ENCODE measurements at places on chromosomes 3 and 15.

DNA sequence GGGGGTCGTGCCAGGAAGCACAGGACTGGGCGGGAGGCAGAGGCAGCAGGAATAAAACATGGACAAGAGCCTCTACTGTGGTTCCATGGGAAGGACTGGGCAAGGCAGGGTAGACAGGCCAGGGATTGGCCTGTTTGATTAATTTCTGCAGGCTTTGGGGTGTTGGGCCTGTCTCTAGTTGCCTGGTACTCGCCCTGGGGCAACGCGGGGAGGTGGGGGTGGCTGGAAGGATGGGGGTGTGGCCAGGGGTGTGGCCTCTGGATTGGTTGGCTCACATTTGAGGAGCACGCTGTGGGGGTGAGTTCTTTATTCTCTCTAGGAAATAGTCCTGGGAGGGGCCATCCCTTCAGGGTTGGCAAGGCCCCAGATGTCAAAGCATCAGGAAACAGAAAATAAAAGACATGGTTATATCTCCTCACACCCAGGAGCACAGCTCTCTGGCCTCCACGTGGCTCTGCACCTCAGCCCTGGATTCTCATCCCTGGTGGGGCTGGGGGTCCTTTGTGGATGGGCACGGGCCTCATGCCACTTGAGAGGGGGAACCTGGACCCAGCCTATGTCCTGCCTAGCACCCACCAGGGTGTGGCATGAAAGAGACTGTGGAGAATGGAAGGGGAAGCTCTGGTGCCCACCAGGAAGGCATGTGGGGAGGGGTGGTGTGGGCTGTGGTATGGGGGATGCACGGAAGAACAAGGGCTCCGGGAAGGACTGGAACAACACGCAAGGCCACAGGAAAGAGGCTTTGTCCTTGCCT is 223.0 kb upstream of the LYSMD4 start:
- no peak for DNase-seq

GRCh38 chr3:50616770-50617095 is 218 bp upstream of the MAPKAPK3 start:
- peak; percentile 94 for DNase-seq

DNA sequence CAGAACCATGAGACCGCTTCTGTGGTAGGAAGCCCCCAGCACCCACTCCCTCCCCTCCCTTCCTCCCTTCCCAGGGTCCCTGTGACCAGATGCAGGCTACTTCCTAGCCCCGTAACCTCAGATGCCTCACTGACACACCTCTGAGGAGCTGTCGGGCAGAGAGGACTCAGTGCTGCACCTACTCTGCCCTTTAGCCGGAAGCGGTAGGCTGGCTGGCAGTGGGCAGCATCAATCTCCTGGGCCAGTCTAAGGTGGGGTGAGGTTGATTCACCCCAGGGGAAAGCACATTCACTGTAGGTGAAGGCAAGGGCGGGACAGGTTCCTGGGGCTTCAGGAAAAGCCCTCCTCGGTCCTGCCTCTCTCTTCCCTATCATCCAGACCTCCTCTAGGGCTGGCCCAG is 19.1 kb downstream of the CSRNP1 start:
- no peak for DNase-seq

GRCh38 chr3:160545504-160545871 is 19.9 kb downstream of the KPNA4 start:
- DNase-seq: no peak

DNA sequence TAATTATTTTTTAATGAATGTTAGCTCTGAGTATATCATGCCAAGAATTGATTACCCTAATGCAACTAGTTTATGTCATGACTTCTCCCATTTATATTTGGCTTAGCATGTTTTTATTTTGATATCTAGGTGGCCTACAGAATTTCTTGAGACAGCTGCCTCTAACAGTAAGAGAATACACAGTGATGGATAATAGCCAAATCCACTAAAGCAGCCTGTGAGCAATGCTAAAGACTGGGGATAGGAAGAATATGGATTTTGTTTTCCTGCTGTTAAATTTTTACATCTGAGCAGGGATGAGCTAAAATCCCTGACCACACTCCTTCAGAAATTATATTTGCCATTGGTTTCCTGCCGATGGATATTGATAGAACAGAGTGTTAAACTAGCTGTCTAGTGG is 149.3 kb upstream of the TGFBR2 start:
- no peak for DNase-seq

- no peak for DNase-seq
These were observed 1.3 kb upstream of the CPEB1 start for GRCh38 chr15:82648257-82649103.

DNA sequence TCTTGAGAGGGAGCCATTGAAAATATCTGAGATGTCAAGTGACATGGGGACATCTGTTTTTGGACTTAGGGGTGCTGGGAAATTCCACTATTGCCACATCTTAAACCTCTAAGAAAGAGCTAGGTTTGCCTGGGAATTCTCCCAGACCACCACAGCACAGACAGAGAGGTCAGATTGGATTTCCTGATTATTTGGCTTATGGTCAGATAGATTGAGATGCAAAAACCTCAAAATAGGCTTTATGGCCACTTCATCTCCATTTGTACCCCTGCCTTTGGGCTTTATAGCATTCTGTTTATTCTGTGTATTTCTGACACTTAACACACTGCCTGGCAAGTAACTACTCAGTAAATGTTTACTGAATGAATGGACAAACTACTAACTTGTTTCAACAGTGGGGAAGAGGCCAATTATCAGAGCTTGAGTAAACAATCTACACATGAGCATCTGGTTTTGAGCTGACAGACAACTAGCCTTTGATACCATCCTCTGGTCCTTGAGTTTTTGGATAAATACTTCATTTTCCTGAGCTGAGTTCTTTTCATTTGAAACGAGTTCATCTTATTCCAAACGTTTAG is 81.8 kb downstream of the TP63 start:
- no peak for DNase-seq

GRCh38 chr3:184234224-184234623 is 4.8 kb downstream of the VWA5B2 start:
- DNase-seq: no peak

DNA sequence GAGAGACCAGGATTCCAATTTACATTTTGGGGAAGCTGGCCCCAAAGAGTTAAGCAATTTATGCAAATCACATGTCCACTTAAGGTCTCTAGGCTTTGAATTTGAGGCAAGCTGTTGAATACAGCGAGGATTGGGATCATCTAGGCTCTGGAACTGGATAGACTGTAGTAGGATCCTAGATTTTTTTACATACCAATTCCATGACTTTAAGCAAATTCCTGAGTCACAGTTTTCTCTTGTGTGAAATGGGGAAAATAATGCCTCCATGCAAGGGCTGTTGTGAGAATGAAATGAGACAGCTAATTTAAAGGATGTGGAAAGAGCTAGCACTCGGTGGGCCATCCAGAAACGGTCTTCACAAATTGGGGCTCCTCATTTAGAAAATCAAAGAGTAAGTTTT is 103.4 kb downstream of the MINAR1 start:
- no peak for DNase-seq

- DNase-seq: no peak
These were observed 26.5 kb downstream of the MEF2A start for GRCh38 chr15:99592145-99592791.

DNA sequence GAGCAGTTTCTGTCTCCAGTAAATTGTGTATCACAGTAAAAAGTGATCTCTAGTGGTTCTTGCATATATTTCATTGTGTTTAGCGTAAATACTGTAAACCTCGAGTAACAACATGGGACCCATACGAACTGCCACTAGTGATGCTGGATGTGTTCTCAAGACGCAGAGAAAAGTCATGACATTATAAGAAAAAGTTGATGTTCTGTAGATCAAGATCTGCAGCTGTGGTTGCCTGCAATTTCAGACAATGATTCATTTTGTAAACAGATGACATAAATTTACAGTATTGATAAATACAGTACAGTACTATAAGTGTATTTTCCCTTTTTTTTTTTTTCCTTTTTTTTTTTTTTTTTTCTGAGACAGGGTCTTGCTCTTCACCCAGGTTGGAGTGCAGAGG is 100.1 kb downstream of the DPH6 start:
- no peak for DNase-seq

DNA sequence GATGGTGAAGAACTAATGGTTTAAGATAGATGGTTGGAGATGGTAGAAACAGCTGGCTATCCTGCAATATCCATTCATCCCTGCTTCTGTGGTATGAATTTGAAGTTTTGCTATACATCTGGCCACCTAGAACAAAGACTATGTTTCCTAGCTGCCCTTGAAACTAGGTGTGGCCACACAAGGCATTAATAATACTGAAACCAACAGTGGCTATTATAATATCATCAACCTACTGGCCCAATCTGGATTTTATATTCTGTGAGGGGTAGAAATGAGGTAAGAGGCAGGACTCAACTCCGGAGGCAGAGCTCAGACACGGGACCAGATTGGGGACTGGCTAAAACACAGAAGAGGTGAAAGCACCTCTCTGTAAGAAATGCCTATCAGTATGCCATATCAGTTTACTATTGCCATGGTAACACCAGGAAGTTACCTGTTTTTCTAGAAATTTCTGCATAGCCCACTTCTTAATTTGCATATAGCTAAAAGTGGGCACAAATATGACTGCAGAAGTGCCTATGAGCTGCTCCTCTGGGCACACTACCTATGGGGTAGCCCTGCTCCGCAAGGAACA is 8.4 kb downstream of the IFT80 start:
- DNase-seq: no peak

GRCh38 chr3:8629151-8630021 is 15.2 kb downstream of the SSUH2 start:
- DNase-seq: peak; percentile 79

- DNase-seq: no peak
These were observed 25.6 kb downstream of the TEX9 start for GRCh38 chr15:56390739-56391267.

- DNase-seq: no peak
These were observed 401.2 kb upstream of the C2CD4B start for GRCh38 chr15:62566248-62566647.

DNA sequence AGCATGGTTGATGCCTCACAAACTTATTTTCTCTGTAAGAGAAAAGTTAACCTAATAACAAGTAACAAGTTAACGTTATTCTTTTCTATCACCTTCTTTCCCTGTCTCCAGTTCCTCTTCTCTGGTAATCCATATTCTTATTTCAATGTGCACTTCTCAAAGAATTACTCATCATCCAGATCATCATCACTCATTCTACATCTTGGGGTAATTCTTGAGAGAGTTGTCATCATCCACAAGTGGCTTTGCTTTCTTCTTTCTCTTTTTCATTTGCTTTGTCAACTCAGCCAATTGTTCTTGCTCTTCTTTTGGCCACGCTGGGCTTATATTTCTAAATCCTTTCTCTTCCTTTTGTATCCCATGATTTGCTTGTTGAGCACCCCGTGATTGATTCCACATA is 20.8 kb upstream of the RNF111 start:
- no peak for DNase-seq

GRCh38 chr3:136075218-136075808 is 109.8 kb downstream of the PPP2R3A start:
- DNase-seq: peak; percentile 75

DNA sequence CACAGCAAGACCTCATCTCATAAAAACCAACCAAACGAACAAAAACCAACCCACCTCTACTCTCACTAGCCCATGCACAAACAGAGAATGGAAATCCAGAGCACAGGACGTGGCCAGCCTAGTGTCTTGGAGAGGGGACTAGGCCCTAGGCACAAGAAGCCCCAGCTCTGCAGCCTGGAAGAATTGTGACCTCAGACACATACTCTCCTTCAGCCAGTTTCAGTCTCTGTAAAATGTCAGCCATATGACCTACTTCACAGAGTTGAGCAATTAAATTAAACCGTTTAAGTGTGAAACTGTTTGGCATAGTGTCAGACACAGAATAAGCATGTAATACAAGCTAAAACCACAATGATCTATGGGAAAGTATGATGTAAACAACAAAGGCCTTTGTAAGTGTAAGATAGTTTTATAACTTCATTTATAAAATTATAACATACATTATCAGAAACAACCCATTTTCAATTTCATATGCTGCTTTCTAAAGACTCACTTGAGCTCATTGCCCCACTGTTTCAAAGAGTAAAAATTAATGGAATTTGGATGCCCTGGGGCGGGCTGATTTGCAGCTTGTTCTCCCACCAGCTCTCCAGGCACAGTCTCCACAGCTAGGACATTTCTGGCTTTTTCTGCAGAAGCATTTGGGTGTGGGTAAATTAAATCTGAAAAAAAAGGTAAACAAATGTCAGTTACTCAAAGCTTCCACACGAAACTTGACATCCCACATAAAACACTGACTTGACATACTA is 32.9 kb downstream of the TBC1D2B start:
- DNase-seq: peak; percentile 77

DNA sequence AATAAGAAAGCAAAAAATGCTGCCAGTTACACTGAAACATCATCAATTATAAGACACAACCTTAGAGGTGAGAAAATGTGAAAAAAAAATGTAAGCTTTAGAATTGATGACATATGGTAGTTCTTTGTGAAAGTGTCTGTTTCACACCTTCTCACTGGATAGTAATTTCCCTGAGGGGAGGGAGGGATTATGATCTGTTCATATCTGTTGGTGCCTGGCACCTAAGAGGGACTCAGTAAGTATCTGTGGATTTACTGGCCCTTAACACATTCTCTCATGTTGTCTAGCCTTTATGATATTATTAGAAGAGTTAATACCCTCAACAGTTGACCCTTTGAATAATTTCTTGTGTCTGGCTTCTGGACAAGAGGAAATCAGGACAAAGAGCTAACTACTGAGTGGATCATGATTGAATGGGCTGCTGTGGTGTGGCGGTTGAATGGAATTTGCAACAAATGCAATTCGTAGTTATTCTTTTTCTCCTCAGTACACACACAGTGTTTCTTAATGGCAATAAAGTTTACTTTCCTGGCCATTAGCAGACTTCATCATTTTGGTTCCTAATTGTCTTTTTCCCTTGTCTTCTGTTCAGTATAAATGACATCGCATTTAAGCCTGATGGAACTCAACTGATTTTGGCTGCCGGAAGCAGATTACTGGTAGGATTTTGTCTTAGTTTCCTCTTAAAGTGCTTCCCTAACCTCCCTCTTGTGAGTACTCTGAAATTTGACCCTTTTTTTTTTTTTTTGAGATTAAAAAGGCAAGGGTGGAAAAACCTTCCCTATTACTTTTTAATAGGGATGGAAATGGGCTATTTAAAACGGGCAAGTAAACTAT is 9.5 kb downstream of the IFT122 start:
- no peak for DNase-seq

DNA sequence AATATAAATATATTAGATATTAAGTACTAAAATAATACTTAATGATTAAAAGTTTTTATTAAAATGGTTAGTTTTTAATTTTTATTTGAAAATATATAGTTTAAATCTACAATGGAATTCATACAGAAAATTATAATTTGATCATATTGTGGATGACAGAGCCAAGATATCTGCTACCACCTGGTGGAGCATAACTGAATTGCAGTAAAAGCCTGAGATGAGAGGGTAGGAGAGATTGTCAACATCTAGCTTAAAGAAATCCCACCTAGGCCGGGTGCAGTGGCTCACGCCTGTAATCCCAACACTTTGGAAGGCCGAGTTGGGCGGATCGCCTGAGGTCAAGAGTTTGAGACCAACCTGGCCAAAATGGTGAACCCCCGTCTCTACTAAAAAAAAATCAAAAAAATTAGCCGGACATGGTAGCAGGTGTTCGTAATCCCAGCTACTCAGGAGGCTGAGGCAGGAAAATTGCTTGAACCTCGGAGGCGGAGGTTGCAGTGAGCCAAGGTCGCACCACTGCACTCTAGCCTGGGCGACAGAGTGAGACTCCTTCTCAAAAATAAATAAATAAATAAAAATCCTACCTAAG is 25.1 kb upstream of the CSTA start:
- DNase-seq: peak; percentile 54
